Left kidney (tissue), 8 donors: ENCODE measurements at places on chromosomes 5 and 9. TPM values are rescaled to one million over a fixed set of nuclear protein-coding genes. Genes with fewer than 3 reads are reported as not detected.

F2RL1 gene
- polyA plus RNA-seq: 38.4 TPM

PCDHGB6 gene
- 7.3 TPM for polyA plus RNA-seq

GRCh38 chr5:76325876-76326491, 77.1 kb upstream of the IQGAP2 start:
- DNase-seq: no peak

DNA sequence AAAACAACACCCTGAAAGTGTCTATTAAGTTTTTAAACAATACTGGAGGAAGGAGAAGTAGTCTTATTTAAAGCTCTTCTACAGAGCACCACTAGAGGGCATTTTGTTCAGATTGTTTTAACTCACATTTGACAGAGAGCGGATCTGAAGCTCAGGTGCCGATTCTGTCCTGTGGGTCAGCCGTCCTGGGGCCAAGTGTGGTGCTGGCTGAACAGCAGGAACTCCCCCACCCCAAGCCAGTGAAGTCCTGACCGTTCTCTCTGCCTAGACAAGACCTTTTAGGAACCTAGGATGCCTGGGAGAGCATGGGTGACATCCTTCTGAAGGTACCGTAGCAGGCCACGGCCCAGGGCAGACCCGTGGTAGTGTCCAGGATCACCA, 3.9 kb downstream of the EXOC3 start:
- peak; percentile 30 for DNase-seq

DNA sequence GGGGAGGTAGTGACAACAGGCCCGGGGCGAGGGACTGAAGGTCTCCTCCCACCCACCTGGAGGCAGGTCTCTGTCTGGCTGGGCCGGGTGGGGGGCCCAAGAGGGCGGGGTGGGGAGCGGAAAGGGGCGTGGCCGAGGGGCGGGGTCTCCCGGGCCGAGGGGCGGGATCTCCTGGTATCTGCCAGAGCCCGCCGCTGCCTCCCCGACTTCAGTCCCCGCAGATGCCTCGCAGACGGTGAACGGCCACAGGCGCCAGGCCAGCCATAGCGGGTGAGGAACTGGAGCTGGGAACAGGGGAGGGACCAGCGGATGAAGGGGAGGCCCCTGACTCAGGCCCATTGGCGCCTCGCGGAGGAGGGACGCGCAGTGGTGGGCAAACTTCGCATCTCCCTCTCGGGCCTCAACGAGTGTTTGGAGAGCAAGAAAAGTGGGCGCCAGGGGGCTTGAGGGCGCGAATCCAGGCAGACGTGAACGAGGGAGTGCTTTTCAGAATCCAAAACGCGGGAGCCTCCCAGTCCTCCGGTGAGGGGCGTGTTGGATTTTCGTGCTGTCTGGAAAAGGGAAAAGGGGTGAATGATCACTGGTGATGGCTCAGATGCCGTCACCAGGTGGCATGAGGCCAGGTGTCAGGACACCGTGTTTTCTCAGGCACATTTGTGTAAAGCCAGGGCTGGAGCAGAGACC, at the start of gene ADGRD2:
Gene ADGRD2, plus strand, starts transcription at position 211 of the 684 bp plus-strand sequence. CDS start 1,216 bp downstream, outside the sequence.
- peak; percentile 21 for DNase-seq

IFNE gene
- 0.15 TPM for polyA plus RNA-seq

INSL4 gene
- not detected for polyA plus RNA-seq

- no peak for DNase-seq
Measured at GRCh38 chr5:139949710-139950109, 93.4 kb downstream of the NRG2 start.

DNA sequence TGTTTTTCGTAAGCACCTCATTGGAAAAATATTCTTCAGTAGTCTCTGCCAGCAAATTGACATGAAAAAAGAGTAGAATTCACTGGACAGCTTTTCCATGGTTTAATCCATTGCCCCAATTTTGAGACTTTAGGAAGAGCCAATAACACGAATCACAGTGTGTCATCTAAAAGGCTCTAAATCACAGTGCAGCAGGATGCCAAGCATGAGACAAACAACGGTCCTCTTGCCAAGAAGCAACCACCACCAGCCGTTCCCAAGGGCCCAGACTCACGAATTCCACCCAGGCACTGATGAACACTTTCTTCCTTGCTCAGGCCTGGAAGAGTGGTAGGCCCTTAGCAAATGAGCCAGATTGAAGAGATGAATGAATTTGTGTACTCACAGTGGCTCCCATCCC, 18.3 kb upstream of the IRX4 start:
- DNase-seq: no peak

DNA sequence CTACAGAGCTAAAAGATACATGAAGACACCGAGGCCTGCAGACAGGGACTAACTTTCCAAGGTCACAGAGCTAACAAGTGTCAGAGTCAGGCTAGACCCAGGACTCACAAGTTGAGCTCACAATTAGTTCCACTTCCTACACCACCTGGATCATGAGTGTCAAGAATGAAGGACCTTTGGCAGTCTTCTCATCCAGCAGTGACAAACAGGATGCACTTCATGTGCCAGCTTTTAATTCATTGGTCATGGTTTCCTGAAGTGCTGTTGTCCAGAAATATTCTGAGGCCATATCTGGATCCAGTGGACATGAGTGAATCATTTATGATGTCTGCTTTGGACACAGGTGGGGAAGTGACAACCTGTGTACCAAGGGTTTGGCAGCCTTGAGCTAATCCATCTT, 77.4 kb downstream of the KCNIP1 start:
- no peak for DNase-seq

- no peak for DNase-seq
Measured at GRCh38 chr5:57598756-57599155, 116.1 kb upstream of the ACTBL2 start.

DNA sequence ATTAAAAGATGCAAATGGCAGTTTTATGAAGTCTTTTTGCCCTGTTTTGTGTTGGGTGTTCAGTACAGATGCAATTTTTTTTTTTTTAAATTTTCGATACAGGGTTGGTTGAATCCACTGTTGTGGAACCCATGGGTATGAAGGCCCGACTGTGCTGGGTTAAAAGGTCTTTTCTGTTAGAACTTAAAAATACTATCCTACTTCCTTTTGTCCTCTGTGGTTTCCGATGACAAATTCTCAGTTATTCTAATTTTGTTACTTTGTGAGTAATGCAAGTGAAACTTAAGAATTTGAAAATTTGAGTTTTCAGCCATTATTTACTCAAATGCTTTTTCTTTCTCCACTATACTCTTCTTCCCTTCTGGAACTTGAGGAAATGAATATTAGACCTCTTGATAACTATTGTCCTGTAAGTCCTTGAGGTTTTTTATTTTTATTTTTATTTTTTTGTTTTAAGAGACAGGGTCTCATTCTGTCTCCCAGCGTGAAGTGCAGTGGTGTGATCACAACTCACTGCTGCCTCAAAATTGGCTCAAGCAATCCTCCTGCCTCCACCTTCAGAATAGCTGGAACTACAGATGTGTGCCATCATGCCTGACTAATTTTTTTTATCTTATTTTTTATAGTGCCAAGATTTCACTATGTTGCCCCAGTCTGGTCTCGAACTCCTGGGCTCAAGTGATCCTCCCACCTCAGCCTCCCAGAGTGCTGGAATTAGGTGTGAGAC, 67.5 kb downstream of the ZCCHC7 start:
- no peak for DNase-seq

DNA sequence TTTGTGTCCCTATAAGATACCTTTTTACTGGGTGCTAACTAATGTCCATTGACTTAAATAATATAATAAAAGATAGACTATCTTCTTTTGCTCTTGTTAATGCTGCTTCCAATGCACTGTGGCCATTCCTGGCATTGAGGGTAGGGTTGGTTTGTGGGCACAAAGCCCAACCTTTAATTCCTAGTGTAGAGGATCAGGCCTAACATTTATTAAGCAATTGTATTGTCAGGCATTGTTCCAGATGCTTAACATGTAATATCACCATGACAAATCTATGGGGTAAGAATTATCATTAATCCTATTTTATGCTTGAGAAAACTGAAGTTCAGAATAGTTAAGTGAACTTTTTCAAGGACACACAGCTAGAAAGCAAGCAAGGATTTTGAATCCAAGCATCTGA, 60.4 kb upstream of the GPBP1 start:
- DNase-seq: no peak

NMUR2 gene
- 0.15 TPM for polyA plus RNA-seq

GRCh38 chr9:110975969-110976368, 62.3 kb downstream of the LPAR1 start:
- DNase-seq: no peak

- DNase-seq: no peak
Measured at GRCh38 chr9:134396258-134396742, 70.0 kb downstream of the RXRA start.

SLC23A1 gene
- 15.7 TPM for polyA plus RNA-seq

DNA sequence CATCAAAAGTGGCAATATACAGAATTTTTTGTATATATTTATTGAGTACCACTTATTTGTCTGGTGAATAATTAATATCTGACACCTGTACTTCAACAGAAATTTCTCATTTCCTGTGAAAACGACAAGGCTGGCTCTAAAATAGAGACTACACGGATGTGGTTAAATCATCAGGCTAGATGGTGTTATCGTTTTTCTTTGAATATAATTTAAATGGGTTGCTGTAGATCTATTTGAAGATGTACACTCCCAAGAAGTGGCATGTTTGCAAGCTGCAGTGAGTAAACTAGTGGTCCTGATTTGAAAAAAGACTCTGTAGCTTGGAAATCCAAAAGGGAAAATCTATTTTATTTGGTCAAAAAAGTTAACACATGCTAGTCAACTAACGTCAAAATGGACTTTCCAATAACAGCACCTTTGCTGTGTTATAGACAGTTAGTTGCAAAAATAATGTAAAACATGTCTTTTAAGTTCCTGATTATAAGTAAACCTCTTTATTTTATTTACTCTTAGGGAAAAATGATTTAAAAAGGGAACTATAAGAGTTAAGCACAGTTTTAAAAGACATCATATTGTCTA, 13.8 kb downstream of the ST8SIA4 start:
- no peak for DNase-seq

- DNase-seq: no peak
Measured at GRCh38 chr5:51391175-51391574, 7.9 kb downstream of the ISL1 start.

SLCO4C1 gene
- 26.7 TPM for polyA plus RNA-seq

TSSK1B gene
- polyA plus RNA-seq: 0.12 TPM

DNA sequence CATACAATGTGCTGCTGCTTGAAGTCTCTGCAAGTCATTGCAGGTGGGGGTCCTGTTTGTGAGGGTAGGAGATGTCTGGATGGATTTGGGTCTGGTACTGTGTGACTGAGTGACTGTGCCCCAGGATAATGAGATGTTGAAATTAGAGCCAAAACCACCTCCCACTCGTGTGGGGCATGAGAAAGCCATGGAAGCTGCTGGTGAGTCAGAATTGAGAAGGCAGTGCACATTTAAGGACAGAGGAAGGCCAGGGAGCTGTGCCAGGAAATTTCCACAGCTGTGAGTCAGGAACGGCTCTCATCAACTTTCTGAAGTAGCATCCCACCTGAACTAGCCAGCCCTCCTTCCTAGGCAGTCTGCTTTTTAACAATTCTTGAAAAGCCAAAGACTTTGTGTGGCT, 229.8 kb downstream of the DRD1 start:
- DNase-seq: no peak

DNA sequence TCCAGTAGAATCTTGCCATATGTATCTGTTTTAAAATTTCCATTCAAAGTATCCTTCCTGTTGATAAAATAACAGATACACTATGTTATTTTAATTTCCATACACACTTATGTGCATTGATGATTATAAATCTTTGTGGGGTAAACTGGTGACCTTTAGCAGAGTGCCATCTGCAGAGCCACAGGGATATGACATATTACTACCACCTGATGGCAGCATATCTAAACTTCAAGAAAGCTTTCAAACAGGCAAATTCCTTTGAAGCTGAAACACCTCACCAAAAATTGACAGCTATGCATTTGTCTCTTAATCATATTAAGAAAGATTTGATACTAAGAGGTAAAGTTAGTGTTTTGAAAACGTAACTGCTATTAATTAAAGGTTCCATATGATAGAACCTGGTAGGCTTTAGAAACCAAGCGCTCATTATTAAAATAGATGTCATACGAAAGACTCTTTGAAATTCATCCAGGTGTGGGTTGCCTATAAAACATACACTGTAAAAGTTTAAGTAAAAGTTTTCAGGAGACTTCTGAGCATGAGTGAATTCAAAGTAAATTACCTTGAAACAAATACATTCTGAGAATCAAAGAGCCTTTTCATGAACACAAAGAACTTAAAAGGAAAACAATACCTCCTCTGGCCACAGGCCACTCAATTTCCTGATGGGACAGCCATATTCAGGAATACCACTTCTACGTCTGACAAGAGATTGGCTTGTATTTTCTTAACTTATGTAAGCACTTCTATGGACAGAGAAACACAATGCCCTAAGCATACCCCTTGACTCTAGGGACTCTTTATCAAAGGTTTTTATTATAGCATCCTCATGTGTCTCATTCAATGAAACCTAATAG, 93.3 kb downstream of the KIAA0825 start:
- DNase-seq: peak; percentile 12

NAIP gene
- 47.2 TPM for polyA plus RNA-seq

AGXT2 gene
- polyA plus RNA-seq: 45.6 TPM

GRCh38 chr9:16026886-16027285, 474.0 kb downstream of the CCDC171 start:
- DNase-seq: no peak

FOXD4L5 gene
- 0.27 TPM for polyA plus RNA-seq

GRCh38 chr9:75858497-75859092, 31.9 kb upstream of the PCSK5 start:
- DNase-seq: no peak
